Cerebellar cortex (tissue), 1 donor: ENCODE measurements at places on chromosomes 16 and 17.

DNA sequence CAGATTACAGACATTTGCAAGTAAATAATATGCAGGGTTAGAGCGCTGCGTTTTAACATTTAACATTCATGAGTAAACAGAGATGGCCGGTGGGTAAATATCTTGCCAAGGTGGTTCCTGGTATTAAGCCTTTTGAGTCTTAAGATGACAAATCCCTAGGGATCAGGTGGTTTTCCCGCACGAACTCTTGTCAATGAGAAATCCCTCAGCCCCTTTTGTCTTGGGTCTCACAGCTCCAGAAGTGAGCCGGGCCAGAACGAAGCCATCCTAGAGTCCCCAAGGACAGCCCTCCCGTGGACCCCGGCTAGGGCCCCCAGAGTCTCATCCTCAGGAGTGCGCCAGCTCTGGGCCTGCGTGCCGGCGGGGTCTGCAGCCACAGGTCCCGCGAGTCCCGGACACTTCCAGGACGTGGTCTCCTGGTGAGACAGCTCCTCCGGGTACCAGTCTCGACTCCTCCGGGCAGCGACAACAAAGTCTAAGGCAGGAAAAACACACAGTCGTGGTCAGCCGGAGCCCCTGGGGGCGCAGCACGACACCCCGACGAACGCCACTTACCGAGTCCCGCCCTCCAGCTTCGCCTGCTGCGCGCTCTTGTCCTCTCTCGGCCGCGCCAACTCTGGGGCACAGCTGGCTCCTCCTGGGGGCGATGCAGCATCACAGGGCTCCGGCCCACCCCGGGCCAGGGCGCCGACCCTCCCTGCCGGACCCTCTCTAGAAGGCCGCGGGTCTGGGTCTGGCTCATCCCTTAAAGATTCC, 13.3 kb downstream of the MIS12 start:
- no peak for DNase-seq

DNA sequence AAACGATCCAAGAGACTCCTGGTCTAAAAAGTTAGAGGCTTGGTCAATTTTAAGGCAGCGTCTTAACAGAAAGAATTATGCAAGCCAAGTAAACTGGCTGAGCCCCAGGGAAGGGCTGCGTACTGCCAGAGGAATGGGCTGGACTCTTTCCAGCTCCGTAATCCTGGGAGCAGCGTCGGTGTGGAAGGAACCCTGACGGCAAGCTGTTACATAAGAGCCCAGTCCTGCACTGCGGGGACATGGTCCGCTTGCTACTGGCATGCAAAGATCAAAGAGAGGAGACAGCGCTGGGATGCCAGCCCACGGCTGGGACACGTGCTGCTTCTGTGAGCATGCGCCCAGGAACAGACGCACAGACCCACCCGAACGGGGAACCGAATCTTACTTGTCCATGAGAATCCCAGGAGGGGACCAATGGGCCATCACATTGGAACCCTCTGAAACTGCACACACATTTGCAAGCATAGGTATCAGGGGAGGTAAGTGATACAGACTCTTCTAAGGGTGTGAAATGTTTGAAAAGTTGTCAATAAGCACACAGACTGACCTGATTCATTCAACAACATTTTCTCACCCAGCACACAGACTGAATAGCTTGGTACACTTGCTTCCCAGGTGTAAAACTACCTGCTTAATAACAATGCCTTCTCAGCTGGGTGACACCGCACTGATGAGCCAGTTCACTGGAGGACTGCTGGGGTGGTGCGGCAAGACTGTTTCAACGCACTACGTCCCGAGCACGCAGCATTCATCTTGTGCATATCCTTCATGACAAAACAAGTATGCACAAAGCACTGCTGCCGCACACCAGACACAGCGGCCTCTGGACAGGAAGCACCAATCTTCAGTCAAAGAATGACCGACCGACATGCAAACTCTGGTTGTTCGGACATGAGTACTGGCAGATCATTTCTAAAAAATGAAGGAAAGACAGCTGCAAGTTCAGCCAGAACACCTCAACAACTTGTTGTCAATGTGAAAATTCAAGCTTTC, 94.9 kb downstream of the ANKRD11 start:
- DNase-seq = peak; percentile 91

DNA sequence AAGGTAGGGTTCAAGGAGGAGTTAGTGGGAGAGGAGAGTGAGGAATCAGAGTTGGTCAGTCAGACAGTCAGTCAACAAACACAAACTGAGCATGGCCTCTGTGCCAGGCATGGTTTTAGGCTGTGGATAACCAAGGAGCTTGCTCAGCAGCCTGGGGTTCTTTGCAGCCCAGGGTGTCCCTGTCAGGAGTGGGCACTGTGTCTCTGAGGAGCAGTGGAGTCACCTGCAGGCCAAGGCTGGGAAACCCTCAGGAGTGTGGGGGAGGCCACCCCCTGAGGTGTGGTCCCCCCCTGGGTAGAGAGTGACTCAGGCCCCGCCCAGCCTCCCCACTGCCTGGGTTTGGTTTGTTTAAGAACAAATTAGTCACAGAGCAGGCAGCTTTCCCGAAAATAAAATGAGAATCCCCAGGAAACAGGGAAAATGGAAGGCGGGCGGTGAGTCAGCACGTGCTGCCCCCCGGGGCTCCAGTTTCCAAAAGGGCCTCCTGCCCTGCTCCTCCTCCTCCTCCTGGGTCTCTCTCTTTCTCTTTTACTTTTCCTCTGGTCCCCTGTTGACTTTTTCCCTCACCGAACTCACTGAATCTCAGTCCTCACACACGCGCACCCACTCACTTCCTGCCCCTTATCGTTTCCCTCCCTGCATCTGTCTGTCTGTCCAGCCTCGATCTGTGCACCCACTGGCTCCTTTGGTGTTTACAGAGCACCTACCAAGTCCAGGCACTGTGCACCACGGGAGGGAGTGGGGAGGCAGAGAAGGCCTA, 44.3 kb downstream of the SOCS3 start:
- peak; percentile 52 for DNase-seq

DNA sequence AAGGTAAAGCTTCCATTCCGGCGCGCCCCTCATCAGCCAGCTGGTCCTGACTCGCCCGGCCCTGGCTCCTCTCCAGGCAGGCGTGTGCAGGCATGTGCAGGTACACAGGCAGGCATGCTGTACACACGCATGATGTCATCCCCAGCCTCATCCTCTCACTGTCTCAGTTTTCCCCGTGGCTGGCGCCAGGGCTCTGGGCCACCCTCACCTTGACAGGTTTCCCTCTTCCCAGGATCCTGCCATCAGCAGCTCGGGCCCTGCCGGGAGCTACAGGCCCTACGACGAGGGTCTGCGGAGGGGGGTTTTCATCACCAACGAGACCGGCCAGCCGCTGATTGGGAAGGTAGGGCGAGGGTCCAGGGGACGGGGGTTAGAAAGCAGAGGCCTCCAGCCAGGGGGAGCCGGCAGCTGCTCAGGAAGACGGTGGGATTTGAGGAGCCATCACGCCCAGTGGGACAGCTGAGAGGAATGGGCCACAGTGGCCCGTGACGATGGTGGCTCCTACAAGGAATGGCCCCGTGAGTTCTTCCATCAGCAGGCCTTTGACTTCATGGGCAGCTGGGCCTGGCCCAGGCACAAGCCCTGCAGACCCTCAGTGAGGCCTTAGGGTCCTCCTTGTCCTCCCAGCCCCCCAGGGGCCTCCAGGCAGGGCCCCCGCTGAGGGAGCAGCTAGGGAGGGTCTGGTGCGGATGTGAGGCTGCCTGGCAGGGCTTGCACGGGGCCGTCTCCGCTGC, 8.5 kb downstream of the GAA start:
- no peak for DNase-seq

GRCh38 chr17:55223524-55223923, 41.2 kb upstream of the HLF start:
- DNase-seq = no peak

GRCh38 chr16:76984196-76984595, 206.8 kb upstream of the MON1B start:
- DNase-seq = no peak

- DNase-seq = no peak
Measured at GRCh38 chr16:89687092-89687940, 827 bp downstream of the CDK10 start.

DNA sequence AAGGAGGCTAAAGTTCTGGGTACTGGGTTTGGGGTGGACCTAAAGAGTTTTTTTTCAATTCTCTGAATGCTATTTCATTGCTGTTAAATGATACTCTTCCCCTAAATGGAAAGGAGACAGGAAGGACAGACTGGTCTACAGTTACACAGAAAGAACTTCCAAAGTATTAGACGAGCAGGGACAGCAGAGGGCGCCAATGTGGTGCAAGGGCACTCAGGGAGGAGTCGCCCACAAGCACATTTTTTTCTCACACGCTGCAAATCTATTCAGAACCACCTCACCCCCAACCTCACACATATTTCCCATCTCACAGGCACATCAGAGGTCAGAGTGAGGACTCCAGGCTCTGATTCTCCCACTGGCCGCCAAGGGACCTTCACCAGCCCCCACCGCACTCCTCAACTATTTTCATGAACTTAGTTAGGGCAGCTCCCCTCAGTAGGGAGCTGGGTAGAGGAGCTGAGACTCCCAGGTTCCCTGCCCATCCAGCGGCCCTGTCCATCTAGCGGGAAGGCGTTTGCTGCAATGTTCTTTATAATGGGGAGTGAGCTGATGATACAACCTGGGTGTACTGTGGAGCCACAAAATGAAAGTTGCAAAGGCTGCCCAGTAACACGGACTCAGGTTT, 6.8 kb upstream of the CA4 start:
- peak; percentile 94 for DNase-seq

DNA sequence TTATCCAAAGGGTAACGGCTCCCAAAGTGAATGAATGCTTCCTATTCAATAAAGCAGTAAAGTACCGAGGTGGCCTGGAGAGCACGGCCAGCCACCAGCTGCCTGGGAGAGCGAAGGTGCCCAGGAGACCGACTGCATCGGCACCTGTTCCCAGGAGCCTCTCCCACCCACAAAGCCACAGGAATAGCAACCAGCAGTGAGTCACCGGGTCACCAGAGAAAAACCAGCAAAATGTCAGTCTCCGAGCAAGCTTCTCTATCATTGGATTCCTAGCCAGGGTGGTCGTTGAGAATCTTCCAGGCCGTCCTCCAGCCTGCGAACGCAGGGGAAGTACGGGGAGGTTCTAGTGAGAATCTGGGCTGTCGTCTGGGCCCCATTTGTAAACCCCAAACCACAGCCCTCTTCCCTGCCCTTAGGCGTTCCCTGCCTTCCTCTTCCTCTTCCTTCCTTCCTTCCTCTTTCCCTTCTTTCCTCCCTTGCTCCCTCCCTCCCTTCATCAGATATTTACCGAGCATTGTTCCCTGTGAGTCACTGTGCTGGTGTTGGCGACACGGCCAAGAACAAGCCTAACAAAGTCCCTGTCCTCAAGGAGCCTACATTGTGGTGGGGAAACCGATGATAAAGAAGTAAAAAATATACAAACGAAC, 114.6 kb downstream of the SLC39A11 start:
- no peak for DNase-seq

DNA sequence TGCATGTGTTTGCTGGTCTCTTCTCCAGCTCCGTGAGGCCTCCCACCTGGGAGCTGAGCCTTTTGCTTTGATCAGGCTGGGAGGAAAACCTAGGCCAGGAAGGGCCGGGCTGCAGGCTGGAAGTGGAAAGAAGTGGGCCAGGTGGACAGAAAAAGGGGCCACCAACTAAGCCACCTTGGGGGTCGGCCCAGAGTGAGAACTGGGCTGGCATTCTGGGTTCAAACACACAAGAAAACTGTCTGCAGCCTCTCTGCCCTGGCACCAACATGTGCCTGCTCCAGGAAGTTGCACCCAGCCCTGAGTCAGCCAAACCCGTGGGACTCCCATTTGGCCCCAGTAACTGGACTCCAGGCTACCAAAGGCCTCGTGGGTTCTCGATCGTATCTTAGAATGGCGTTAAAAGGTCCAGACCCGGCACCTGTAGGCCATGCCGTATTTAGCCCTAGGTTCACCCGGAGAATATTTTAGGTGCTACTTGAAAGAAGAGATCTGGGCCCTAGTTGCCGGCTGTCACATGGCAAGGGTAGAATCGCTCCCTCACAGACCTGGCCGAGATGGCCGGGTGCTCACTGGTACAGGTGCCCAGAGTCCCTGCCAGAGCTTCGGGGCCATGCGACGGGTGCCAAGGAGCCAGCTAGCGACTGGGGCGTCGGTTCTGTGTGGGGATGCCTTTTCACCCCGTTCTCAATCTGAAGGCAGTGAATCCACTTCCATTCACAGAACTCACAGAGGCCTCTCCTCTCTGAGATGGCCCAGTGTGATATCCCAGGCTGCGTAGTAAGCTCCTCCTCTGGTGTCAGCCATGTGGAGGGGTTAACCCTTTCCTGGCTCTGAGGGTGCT, 236.6 kb downstream of the MRTFB start:
- peak; percentile 8 for DNase-seq

- no peak for DNase-seq
Measured at GRCh38 chr17:55441544-55441943, 19.9 kb upstream of the MMD start.

GRCh38 chr17:7014995-7015958, 2.9 kb downstream of the RNASEK start:
- DNase-seq = peak; percentile 29

- peak; percentile 48 for DNase-seq
Measured at GRCh38 chr17:2736956-2737355, 12.5 kb downstream of the CCDC92B start.

GRCh38 chr17:81513753-81514488, 1.3 kb upstream of the ACTG1 start:
- DNase-seq = peak; percentile 75

DNA sequence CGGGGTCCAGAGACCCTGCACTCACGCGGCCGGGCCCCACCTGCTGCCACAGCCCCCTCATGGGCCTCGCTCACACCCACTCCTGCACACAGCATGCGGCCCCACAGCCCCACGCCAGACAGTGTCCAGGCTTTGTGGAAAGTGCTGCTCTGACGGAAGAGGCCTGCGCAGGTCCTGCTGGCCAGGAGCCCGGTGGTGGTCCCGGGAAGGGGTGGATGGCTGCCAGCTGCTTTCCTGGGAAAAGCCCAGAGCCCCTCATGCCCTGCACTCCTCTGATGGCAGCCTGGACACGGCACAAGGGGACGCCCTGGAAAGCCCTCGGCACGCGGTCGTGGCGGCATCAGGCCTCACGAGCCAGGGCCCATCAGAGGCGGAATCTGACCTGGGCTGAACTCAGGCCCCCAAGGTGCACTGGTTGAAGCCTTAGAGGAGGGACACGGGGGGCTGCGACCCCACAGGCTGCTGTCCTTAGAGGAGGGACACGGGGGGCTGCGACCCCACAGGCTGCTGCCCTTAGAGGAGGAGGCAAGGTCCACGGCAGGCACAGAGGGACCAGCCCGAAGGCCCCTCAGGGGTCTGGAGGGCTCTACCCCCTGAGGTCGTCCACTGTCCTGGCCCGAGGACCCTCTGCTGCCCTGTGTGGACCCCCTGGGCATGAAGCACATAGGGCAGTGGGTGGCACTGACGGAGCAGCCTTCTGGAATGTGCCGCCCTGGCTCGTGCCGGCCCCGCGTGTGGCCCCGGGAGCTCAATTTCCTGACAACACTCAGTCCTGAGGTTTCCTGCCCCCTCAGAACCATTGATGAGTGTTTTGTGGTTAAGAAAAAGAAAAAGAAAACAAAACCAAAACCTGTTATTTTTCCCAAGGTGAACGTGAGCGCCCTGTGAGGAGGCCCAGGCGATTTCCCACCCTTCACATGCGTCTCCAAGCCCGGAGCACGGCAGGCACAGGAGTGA, 22.1 kb downstream of the SOX8 start:
- DNase-seq = no peak
